ENCODE measurements at places on chromosomes 1 and 21.

DNA sequence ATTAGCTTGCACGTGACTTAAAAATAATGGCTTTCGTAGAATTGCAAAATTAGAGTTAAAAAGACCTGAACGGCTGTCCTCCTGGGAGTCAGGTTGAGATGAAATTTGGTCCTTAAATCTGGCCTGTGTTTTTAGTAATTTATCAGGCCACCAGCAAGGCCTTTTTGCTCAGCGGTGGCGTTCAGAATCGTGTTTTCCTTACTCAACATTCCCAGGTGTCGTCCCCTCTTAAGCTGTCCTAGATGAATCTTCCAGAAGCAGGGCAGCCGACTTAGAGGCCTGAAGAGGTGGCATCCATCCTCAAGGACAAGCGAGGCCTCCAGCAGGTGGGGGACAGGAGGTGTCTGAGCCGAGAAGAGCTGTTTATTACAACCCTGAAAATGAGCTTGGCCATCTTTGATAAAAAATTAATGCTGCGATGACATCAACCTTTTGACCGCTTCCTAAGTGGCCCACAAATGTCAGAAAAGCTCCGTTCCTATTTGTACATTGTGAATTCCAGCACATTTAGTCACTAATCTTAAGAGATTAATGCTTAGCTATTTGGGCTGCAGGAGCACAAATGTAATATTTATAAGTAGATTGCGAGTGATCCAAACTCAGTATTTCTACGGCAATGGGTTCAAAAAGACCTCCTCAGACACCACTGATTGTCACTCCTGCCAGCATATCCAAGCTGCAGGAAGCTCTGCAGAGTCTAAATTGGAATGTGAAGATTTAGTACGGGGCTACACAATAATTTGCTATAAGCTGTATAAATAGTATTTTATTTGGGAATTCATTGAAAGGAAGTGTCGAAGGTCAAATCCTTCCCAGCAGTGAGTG lies 344.1 kb upstream of the VAMP3 start:
- no peak for DNase-seq

DNA sequence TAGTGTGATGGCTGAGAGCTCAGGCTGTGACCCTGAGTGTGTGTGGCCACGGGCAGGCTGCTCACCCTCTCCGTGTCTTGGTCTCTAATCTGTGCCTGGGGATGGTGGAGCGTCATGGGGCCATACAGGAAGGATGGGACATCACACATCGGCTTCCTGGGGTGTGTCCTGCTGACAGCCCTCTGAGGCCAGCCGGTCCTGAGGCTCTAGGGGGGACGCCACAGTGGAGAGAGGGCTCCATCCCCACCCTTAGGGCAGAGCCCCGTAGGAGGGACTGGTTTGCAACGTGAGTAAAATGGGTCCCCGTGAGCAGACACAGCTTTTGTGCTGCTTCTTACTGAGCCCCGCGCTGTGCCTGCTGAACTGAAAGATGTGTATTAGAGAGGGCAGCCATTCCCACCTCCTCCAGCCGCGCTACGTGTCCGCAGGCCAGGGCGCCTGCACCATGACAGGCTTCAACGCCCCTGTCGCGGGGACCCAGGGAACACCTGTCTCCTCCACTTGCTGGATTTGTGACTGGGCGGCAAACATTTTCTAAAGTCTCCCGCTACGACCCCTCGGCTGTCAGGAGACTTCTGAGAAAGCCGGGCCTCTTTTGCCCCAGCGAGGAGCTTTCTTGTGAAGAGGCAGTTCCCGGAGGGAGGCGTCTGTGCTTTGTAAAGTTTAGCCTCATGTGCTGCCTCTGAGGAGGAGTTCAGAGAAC lies 8.1 kb downstream of the COL18A1 start:
- no peak for DNase-seq

DNA sequence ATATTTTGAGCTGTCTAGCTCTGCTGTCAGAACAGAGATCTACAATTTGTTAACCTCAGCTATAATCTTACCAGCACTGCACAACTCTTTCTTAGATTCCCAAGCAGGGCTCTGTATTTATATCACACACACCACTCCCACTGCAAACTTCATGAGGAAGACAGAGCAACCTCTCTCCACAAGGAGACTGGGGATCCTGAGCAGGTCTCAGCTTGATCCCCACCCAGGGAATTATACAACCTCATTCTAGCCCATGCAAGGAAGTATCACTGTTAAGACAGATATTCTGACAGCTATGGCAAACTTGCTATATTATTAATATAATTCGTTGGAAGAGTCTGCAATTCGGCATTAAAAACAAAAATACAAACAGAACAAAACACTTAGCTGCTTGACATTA lies 40.4 kb downstream of the EGLN1 start:
- DNase-seq = no peak

DNA sequence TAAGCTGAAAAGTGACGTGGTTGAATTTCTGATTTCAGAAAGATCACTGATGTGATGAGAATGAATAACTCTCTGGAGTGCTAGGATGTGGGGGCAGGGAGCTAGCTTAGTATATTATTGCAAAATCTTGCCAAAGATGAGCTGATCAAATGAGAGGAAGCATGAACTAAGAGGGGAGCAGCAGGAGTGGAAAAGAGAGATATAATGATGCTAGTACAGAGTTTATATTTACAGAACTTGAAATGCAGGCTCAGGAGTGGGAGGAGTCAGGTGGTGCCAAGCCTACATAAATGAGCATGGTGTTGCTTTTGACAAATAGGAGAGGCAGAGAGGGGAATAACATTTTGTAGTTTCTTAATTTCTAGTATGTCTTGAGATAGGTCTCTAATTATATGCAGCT lies 38.1 kb upstream of the NBL1 start:
- DNase-seq = no peak

DNA sequence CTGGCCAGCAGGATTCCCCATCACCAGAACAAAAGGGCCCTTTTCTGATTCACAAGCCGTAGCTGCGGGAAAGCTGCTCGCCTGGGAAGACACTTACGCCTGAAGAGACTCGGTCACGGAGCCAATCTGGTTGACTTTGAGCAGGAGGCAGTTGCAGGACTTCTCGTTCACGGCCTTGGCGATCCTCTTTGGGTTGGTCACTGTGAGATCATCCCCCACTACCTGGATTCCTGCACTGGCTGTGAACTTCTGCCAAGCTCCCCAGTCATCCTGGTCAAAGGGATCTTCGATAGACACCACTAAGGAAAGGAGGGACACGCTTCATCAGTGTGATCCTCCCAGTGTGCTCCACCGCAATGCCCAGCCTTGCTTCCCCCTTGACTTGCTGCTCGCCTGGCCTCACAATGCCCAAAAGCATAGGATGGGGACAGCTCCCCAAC lies 14.7 kb downstream of the ENO1 start:
- DNase-seq = no peak

GRCh38 chr1:155981266-155982088 lies 3.1 kb upstream of the ARHGEF2 start:
- DNase-seq = no peak

DNA sequence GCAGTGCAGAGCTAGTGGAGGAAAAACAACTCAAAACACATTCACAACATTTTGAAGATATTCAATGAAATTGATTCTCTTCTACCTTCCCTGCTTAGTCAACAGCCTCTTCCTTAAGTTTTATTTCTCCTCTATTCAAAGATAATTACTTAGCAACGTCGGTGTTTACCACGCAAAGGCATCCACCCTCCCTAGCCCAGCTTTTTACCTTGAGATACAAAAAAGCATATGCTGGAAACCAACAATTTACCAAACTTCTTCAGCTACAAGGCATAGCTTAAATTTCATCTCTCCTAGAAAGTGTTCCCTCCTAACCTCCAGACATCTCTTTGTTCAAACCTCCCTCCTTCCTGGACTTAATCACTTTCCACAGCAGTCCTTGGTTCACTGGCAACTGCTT lies 102.8 kb upstream of the SOD1 start:
- no peak for DNase-seq

GRCh38 chr1:111833334-111833733 lies 77.6 kb downstream of the DDX20 start:
- DNase-seq = no peak

- DNase-seq = peak; percentile 8
These were observed 38.6 kb upstream of the ETS2 start for GRCh38 chr21:38766987-38767722.

GRCh38 chr1:45620588-45621500 lies 3.0 kb downstream of the CCDC17 start:
- no peak for DNase-seq

- DNase-seq = no peak
These were observed 192.8 kb downstream of the LTN1 start for GRCh38 chr21:28799926-28800325.
